Left renal cortex interstitium (tissue), 4 donors: ENCODE measurements at places on chromosomes 13 and 19.

DNA sequence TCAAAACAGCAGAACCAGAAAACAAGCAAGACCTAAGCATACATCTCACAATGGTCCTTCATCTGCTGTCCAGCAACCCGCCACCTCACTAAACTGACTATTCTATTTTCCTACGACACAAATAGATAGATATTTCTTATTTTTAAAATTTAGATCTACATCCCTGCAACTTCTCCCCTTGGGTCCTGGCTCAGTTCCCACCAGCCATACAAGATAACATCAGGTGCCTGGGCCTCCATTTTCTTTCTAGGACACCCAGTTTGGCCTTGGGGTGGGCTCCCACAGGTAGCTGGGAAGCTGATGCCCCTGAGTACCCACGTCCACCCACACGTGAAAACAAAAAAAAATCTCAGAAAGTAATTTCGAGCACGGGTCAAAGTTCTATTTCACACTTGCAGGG is 47.6 kb downstream of the TGDS start:
- DNase-seq, result no peak

DNA sequence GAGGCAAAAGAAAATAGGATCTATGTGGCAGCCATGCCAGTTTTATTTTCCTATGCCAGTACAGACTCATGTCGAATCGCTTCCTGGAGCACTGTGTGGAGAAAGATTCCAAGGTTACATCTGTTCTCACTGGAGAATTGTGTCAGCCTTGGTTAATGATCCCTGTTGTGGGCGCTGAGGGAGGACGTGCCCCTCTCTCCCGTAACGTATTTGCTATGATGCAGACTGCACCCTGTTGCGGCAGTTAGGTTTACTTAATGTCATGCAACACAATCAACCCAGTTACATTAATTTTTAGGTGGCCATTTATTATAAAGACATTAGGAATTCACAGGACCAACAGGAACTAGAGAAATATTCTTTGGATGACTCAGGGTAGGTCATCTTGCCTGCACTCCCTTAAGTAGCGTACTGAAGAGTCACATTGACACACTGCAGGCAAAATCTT is 892.9 kb downstream of the EFNB2 start:
- DNase-seq, result no peak

- no peak for DNase-seq
Measured at GRCh38 chr13:32535115-32535514, 3.5 kb downstream of the N4BP2L2 start.

DNA sequence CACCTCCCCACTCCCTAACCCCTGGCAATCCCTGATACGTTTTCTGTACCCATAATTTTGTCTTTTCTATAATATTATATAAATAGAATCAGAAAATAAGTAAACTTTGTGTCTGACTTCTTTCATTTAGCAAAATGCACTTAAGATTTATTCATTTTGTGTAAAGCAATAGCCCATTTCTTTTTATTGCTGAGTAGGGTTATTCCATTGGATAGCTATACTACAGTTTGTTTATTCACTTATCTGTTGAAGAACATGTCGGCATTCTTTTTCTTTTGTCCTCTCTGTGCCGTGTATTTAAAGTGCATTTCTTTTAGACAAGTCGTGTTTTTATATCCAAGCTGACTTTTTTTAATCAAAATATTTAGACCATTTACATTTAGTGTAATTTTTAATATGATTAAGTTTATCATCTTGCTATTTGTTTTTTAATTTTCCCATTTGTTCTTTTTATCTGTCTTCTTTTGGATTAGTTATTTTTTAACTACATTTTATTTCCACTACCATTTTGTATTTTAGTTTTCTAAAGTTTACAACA is 176.4 kb upstream of the TSHZ3 start:
- no peak for DNase-seq

DNA sequence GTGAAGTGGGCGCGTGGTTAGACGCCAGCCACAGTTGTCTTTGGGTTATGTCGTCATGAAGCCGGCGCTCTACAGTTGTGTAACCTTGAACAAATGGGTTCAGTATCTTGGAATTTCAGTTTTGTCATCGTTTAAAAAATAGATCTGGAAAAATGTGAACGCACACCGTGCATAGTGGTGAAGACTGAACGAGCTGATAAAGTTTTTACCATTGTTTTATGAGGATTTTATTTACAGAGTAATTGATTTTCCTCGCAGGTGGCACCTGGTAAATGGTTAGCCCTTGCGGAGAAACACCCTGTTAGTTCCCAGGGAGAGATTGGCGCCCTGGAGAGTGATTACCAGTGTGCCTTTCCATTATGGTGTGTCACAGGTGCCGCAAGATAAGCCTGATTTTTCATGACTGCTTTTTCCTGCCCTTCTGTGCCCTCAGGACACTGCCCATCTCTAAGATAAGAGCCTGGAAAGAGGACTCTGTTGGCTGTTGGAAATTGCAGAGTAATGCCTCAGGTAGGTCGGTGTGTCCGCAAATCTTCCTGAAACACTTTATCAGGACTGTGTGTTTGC is 577 bp downstream of the ZNF181 start:
- DNase-seq, result peak; percentile 54

- DNase-seq, result no peak
Measured at GRCh38 chr13:28707629-28708427, 10.9 kb downstream of the SLC46A3 start.

DNA sequence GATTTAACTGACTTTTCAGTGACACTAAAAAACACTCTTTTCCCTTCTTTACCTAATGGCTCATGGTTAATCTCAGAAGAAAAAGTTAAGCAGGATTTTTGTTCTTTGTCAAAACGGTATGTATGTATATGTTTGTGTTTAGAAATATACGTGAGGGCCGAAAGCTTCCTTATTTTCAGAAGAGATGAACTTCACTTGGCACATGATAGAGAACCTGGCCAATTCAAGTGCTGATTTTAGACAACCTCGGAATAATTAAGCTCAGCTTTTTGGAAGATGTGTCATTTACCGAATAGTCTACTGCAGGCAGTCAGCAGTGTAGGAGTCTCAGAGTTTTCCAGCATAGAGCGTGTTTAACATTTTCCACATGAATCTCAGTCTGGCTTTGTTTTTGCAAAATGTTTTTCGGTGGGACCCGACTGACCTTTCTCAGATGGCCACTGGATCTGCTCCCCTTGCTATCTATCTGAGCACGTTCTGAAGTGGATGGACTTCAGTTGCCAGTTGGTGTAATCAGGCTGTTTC is 4.6 kb downstream of the RNASEH2B start:
- no peak for DNase-seq

DNA sequence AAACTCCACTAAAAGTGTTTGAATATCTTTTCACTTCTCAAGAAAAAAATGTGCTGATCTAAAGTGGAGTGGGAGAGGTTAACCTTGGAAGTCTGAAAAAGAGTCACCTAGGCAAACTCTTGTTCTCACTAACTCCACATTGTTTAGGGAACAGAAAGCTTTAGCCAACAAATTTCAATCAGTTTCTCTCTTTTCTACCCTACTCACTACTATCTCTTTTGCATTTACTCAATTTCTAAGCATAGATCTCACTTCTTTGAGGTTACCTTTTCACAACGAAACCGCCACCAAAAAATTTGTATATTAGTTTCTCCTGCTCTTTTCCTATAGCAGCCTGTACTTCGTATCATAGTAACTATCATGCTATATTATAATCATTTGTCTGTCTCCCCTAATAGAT is 6.3 kb downstream of the NHLRC3 start:
- no peak for DNase-seq

DNA sequence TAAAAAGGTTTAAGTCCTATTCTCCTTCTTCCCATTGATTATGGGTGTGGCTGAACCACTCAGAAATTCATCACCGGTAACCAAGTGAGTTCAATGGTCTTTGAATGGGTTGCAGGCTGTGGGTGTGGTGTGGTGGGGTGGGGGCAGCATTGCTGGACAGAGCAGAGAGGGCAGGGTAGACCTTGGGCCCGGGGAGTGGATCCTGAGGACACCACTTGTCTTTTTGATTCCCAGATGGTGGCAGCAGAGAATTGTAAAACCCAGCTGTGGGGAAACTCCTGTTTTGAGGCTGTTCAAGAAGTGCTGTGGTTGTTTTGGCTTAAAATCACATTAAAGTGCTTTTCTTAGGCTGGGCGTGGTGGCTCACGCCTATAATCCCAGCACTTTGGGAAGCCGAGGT is 45.8 kb upstream of the RGCC start:
- no peak for DNase-seq

DNA sequence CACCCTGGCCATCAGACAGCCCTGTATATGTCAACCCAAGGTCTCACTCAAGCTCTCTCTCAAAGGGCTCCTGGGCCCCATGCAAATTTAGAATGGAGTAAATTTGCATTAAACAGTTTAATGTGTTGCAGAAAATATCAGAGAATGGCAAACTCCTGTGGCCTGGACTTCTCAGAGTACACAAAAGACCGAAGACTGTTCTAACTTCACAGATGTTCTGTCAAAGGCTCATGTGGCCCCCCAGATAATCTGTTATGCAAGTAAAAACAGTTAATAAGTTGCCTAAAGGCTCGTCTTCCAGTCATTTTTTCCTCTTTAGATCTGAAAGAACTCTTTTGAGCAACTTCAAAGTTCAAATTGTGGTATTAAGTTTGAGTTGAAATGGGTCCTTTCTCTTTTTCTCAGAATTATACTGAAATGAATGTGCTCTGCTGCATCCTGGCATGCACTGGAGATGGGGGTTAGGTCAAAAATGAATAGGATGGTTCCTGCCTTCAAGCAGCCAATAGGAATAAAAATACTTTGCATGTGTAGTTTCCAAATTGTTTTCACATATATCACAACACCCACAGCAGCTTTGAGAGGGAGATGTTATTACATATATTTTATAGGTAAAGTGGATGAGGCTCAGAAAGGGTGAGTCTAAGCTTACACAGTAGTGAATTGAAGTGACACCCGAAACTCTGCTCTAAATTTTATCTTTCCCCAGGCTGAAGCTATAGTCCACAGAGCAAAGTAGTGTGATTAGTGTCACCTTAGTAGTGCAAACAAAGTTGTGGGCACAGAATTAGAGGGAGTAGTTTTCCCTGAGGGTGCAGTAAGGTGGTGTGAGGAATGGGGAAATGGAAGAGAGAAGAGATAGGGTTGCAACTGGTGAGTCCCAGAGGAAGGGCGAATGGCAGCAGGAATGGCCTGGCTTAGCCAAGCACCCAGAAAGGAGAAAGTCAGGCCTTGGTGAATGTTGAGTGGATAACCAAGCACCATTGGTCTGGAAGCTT is 205.0 kb upstream of the RFC3 start:
- DNase-seq, result no peak

GRCh38 chr13:27170516-27171243 is 931 bp downstream of the USP12 start:
- DNase-seq, result peak; percentile 36

GRCh38 chr13:83423381-83423780 is 458.9 kb downstream of the SLITRK1 start:
- no peak for DNase-seq

- no peak for DNase-seq
Measured at GRCh38 chr19:10797541-10798256, 38.3 kb downstream of the TMED1 start.

DNA sequence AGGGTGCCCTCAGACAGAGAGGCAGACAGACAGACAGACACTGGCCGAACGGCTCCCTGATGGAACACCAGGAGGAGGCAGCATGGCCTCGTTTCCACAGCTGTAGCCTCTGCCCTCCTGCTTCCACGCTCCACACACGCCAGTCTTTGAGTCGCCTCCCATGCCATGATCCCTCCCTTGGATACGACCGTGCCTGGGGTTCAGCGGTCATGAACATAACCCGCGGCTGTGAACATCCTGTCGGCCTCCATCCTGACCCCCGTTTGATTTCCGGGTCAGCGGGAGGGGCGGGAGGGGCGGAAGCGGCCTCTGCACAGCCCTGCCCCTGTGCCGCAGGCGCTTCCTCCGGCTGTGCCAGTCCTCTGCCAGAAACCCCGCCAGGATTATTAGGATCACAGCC is 23.4 kb downstream of the GP6 start:
- no peak for DNase-seq

DNA sequence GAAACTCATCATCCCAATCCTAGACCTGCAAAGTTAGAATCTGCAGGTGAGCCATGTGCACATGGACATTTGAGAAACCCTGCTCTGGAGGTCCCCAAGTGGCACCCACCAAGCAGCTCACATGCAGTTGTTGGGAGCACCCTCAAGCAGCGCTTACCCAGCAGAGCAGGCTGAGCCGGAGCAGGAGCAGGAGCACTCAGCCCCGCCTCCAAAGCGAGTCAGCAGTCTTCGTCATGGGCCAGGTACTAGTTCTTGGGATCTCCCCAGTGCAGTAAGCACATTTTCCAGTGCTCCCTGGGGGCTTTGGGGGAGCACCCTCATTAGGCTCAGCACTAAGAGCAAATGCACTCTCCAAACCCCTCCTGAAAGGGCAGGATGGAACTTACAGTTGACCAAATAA is 572.7 kb downstream of the IRS2 start:
- no peak for DNase-seq

- DNase-seq, result no peak
Measured at GRCh38 chr13:48531416-48532255, 1.2 kb downstream of the RCBTB2 start.

DNA sequence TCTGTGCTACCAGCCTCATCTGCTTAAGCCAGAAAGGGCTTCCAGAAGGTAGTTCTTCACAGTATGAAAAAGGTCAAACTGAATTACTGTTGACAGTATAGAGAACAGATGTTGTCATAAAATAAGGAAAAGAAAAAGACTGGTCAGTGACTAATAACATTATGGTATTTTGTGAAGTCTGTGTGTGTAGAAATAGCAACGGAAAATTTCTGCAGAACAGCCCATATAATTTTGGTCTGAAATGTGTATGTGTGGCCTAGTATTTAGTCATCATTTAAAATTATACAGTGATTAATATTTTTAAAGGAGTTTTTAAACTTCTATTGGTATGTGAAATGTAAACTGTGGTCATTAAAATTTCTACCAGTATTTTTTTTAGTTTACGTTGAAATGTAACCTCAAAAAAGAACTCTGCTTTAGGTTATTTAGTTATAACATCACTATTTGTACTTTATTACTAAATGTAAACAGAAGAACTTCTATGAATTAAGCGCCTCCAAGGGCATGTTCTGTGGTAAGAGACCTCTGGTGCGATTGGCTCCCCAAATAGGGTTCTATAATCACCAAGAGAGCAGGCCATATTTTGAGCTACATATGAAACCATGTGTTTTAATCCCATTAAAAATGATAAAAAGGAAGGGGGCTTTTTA is 3.3 kb upstream of the GPR183 start:
- DNase-seq, result no peak

GRCh38 chr19:6654347-6655310 is 15.3 kb downstream of the TNFSF14 start:
- no peak for DNase-seq

GRCh38 chr13:113074401-113074800 is 31.2 kb upstream of the F7 start:
- DNase-seq, result no peak

DNA sequence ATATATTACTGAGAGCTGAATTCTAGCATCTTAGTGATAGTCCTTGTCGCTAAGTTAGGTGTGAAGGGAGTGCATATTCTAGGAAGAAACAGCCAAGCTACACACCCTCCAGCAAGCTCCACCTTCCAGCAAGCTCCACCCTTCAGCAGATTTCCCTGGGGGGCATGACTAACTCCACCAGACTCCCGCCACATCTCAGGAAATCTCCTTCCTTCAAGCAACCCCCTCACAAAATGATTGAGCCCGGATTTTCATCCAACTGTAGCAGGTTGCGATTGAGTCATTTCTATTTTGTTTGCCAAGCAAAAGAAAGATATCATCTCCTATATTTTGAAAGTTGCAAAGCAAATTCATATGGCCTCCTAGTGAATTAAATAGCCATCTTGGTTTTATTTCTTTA is 162.1 kb upstream of the TMTC4 start:
- no peak for DNase-seq
